ENCODE measurements at places on chromosomes 16 and 17.

GRCh38 chr17:77133087-77133638 lies 7.6 kb upstream of the SEC14L1 start:
- DNase-seq: no peak

DNA sequence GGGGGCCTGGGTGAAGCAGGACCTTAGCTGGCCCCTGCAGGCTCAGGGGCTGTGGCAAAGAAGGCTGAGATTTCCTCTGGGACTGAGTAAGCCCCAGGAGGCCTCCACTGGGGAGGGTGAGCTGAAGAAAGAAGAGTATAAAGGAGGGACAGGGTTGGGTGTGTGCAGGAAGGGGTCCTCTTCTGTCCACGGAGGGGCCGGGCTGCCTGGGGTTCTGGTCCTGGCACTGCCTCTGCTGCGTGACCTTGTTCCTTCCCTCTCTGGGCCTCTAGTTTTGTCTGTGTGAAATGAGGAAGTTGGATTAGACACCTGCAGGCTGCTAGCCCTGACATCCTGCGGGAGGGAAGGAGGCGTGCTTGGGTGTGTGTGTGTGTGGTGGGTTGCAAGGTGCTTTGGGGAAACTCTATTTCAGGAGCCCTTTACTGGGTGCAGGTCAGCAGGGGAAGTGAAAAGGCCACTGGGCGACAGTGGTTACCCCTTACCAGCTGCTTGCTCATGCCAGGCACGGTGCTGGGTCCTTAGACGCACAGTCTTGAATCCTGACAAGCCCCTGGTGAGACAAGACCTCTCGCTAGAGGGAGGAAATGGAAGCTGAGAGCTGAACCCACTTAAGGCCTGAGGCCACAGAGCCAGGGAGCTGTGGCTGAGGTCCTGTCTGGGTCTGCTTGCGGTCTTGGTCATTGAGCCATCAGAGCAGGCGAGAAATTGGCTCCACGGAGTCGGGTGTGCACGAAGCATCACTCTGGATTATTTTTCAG lies 60.7 kb downstream of the OR1D5 start:
- no peak for DNase-seq

DNA sequence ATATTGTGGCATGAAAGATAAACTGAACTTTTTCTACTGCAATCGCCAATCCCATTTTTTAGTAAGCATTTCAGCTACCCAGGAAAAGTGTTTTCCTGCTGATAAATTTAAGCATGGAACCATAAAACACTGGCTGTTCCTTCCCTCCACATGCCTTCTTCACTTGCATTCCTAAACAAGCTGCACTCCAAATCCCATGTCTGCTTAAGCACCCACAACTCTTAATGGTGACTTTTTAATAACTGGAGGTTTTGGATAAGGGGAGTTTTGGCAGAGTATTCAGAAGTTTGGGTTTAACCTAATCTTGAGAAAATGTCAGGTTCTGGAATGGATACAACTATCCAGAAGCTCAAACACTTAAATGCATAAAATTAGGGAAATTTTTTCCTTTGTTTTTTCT lies 345.6 kb upstream of the CA10 start:
- no peak for DNase-seq

DNA sequence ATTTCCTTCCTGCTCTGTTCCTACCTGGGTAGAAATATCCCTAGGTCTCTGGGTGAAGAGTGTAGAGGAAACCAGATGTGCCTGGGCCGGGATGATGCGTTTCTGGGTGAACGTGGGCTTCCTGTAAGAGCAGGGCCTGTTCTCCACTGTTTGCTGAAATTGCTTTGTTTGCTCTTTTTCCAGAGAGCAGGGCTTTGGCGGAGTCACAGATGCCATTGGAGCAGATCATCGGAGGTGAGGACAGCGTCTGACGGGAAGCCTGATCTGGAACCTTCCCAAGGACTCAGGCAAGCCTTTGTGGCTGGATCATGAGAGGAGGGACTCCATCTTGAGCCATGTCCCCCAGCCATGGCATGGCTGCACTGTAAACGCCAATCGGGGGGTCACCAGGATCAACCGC lies 15.4 kb downstream of the DHODH start:
- no peak for DNase-seq

- no peak for DNase-seq
Measured at GRCh38 chr17:70987867-70988340, 818.6 kb downstream of the KCNJ2 start.

- no peak for DNase-seq
Measured at GRCh38 chr16:9425236-9425635, 333.8 kb downstream of the HAPSTR1 start.

GRCh38 chr17:73423159-73423715 lies 111.4 kb upstream of the CDC42EP4 start:
- DNase-seq: no peak

DNA sequence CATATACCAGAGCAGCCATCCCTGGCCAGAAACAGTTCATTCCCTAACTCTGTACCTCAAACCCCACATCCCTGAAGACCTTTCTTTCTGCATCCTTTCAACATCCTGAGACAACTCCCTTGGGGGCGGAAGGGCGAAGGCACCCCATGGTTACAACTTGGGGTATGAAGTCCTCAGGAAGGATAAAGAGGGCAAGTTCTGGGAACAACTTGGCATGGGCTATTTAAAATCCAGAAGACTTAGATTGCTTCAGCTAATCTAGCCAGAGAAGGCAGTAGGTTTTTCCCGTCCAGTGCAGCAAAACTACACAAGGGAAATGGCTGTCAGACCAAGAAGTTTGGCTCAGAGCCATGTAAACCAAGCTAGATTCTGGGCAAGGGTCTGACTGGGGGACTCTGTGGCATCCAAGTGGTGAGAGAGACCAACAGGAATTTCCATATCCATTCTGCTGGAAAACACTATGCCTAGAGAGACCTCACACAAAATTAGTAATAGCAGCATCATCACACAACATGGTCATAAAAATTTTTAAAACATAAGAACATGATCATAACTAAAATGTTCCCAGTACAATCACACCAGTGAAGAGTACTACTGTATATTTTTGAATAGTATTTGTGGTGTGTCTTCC lies 113.2 kb downstream of the CDYL2 start:
- no peak for DNase-seq

- no peak for DNase-seq
Measured at GRCh38 chr17:4409659-4410058, 24.1 kb upstream of the SPNS3 start.

DNA sequence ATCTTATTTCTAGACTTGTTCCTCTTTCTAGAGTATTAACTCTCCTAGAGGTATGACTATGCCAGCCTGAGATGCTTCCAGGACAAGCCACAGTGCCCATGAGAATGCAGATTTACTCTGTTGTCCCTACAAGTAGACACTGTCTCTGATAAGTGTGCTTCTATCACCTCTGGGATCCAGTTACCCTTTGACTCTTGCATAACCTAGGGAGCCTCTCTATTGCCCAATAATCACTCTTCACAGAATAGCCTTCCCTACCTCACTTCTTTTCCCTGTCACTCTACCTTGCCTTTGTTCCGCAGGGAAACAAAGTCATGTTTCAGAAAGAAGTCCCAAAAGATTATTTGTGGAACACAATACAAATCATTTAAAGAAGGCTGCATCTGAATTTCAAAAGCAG lies 1.6 kb upstream of the KRT34 start:
- no peak for DNase-seq

GRCh38 chr16:88170528-88170991 lies 212.2 kb upstream of the ZNF469 start:
- DNase-seq: no peak

DNA sequence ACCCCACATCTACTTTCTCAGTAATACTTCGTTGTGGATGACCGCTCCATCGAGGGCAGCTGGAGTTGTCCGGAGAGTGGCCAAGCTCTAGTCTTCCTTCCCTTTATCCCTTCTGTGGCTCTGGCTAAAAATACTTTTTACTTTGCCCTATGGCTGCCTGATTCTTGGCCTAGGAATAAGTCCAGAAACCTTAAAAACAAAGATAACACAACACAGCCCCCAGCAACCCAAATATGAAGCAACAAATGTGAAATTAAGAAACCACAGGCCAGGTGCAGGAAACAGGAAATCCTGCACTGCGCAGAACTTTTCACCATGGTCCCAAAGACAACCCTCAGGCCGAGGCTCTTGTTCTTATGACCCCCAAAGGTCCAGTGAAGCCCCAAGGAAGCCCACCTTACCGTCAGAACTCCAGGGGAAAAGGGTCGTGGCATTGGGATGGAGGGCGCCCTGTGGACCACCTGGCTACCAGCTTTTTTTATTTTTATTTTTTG lies 26.0 kb downstream of the TK2 start:
- no peak for DNase-seq

DNA sequence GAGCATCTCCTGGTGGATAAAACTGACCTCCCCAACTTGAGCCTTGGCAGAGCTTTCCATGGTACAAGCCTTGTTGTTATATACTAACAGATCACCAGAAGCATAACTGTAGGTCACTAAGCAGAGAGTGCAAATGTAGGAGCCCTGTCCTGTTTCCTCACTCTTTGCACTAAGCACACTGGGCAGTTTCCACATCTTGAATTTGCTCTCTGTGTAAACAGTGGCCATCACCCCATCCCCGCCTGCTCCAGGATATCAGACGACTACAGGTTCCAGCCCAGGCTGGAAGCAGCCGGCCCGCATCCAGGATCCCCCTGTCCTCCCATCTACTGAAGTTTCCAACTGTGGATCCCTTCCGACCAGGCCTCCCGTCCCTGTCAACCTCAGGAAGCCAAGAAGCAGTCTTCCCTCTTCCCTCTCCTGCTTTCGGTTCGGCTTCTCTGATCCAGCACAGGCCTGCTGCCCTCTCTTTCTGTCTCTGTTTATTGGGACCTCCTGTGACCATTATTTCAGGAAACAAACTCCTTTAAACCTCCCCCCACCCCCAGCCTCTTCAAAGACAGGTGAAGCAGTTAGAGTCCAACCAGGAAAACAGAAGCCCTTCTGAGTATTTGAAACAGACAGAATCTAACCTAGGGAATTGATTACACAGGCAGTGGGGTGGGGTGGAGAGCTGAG lies 22.6 kb upstream of the CACNG4 start:
- DNase-seq: no peak

DNA sequence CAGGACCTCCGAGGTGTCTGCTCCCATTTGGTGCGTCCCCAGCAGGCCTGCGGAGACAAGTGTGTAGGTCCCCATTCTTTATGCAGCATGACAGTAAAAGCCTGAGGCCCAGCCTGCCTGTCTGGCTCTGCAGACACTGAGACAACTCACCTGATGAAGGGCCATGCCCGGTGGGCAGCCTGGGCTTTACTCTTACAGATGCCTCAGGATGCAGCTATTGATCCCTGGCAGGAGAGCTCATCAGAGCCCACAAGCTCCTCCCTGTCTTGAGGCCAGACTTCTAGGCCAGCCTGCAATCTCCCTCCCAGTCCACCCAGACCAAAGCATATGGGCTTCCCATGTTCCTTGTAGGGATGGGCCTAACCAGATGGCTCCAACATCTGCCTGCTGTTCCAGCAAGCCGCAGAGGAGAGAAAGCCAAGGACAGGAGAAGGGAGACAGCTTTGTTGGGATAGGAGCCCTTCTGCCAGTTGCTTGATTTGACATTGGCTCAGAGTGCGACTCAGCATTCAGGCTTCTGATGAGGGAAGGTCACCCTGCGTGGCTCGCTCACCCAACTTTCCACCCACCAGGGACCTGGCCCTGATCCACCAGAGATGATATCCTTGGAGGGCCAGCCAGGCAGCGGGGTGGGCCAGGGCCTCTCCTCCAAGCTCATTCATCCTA lies 87.5 kb downstream of the SOCS1 start:
- no peak for DNase-seq

GRCh38 chr16:67486805-67487204 lies 3.5 kb upstream of the AGRP start:
- DNase-seq: no peak

DNA sequence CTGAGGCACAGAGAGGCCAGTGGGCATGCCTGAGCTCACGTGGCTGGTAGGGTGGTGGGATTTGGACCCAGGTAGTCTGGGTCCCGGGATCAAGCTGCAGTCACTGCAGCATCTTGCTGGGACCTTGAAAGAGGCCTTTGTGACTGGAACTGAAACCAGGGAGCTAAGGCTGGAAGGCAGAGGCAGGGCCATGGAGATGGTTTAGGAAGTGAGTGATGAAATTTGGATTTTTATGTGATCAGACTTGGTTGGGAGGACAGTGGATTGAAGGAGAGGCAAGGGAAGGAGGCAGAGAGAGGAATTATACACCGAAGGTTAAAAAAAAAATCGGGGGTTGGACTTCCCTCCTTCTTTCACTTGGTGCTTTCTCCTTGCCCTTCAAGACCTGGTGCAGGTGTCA lies 255.4 kb upstream of the CACNG5 start:
- DNase-seq: no peak

GRCh38 chr17:77909816-77910215 lies 48.7 kb upstream of the TNRC6C start:
- no peak for DNase-seq

- DNase-seq: peak; percentile 60
Measured at GRCh38 chr16:75116081-75116910, at the start of gene LDHD. TSS of gene LDHD (minus strand) at chr16:75116780. CDS start at chr16:75116720, 60 bp downstream.

DNA sequence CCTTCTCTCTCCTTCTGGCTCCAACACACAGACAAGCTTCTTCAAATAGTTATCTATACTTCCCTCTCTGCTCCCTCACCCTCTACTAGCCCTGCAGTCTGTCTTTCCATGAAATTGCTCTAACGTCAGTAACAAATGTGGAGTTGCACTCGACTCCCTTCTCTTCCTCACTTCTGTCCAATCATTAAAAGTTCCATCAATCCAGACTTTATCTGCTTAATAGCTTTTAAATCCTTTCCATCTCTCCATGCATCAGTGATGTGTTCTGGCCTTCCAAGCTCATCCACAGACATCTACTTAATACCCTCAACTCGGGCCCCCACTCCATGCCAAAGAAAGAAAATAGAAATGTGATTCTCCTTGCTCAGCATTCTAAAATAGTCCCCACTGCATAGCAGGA lies 422.1 kb upstream of the CDH5 start:
- DNase-seq: no peak

DNA sequence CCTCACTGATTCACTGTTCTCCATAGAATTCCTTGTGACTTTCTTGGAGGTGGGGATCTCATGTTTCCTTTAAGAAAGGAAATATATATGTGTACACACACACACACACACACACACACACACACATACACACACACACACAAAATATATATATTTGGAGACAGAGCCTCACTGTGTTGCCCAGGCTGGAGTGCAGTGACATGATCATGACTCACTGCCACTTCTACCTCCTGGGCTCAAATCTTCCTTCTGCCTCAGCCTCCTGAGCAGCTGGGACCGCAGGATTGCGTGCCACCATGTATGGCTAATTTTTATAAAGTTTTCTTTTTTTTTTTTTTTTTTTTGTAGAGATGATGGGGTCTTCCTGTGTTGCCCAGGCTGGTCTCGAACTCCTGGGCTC lies 45.9 kb downstream of the CDH13 start:
- DNase-seq: no peak

DNA sequence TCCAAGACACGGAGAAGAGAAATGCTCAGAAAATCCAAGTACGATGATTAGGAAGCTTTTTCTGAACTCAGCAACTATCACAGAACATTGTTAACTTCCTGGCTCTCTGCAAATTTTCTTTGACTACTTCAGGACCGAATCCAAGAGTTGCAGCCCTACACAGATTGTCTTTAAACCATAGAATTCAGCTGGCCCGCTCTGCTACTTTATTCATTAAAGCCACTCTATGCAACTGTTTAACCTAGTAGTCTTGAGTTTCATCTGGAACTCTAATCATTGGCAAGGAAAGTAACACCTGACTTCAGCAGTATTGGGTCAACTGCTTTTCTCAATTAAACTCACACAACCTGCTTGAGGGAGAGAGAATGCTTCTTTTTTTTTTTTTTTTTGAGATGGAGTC lies 210.1 kb downstream of the SLC39A11 start:
- DNase-seq: no peak
